ENCODE measurements at places on chromosomes 5 and 9. TPM values are rescaled to one million over a fixed set of nuclear protein-coding genes. Genes with fewer than 3 reads are reported as not detected.

The MORN5 gene
- not detected for total RNA-seq

The FOXD1 gene
- total RNA-seq: 1.0 TPM

The PPIC gene
- not detected for total RNA-seq

The PRSS3 gene
- total RNA-seq: not detected

DNA sequence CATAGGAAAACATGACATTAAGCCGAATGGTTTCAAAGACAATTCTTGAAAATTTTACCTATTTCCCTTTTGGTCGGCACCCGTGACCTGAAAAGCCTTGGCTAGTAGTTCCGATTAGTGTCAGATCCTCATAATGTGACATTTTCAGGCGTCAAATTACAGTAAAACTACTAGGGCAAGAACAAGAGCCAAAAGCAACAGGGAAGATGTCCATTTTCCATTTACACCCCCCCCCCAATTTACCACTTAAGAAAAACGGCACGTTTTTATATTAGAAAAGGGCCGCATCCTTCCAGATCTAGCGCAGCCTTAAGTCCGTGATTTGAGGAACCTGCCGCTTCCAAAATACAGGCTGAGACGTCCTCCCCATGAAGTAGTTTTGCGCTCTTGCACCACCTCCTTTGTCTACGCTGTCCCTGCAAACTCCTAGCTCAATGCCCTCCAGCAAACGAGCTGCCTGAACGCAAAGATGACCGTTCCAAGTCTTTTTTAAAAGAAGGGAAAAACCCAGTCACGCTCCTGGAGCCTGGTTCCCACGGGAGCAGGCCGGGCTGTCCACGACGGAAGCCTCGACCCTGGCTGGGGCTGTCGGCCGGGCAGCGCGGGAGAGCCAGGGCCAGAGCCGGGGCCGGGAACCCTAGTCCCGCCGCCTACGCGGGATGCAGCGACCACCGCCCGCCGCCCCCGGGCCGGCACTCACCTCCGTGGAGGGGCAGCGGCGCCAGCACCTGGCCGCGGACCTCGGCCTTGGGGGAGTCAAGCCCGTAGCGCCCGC is 616 bp downstream of the RNF130 start:
- DNase-seq: peak; percentile 19

- no peak for DNase-seq
Measured at GRCh38 chr5:177959315-177959714, 36.7 kb downstream of the PROP1 start.

- DNase-seq: no peak
Measured at GRCh38 chr5:44189255-44189654, 200.0 kb downstream of the FGF10 start.

DNA sequence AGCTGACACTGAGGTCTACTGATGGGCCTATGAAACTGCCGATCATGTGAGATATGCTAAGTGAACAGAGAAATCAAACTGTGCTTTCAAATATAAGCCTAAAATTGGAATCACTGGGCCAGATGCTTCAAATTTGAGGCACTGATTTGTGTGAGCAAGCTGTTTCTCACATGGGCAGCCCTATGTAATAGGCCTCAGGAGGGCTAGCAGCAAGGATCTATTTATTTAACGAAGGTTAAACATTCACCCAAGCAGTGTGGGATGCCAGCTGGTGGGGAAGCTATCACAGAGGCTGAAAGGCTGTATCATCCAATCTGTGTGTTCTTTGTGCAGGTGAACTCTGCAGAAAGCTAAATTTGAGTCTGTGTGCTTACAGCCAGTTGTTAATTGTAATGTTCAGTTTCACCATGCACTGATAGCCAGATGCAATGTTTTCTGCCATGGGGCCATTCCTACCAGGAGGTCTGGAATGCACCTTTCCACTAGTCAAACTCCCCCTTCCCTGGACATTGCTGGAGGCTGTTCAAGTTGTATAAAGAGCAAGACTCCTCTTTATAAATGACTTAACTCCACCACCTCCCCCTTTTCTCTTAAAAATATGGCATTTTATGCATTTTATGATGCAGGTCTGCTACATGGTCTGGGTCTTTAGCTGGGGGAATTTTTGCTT is 228.9 kb downstream of the SH3GL2 start:
- no peak for DNase-seq

GRCh38 chr5:78985725-78986223 is 664 bp upstream of the ARSB start:
- peak; percentile 81 for DNase-seq

DNA sequence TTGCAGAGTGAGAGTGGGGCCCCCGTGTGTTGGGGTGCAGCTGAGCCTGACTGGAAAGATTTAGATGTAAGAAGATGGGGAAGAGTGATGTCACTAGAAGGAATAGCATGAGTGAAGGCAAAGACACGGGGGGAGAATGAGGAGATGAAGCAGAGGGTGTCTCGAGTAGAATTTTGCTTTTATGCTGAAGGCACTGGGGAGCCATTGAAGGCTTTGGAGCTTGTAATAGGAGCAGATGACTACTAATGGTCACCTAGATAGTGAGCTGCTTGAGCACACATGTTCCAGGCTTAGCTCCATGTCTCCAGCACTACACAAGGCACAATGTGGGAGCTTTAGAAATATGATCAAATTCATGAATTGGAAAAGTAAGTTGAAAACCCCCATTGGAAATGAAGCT is 32.1 kb downstream of the COL15A1 start:
- DNase-seq: no peak

DNA sequence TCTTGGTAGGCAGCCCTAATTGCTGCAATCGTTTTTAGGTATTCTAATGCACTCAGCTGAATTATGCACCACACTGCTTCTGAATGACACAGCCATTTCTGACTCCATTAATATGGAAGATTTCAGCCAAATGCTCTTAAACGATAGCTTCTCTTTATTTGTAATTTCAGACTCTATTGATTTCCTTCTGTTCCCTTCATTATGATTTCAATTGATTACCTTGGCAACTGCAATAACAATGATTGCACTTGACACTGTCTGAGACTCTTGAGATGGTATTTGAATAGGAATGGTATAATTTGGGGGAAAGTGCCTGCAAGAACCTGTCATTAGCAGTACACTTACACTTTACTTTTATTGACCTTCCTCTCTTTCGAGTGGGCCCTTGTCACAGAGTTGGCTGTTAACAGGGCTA is 296.1 kb upstream of the DMAC1 start:
- no peak for DNase-seq

GRCh38 chr5:73183481-73183891 is 10.5 kb downstream of the TMEM174 start:
- no peak for DNase-seq

- DNase-seq: no peak
Measured at GRCh38 chr5:135723491-135723890, 111.0 kb upstream of the SLC25A48 start.
